ENCODE measurements at places on chromosomes 5 and 9.

- no peak for DNase-seq
These were observed 100.0 kb upstream of the IL6ST start for GRCh38 chr5:56094579-56095361.

DNA sequence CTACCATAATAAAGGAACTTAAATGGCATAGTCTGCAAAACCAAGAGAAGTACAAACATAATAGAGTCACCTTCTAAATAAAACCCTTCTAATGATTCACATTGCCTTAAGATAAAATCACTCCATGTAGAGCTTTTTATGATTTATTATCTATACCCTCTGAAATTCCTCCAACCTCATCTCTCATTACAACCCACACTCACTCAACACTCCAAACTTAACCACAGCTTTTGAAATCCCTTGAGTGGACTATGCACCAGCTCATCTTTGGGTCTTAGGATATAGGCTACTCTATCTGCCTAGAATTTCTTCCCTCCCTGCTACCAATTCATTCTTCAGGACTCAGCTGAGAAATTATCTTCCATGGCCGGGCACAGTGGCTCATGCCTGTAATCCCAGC, 122.5 kb downstream of the CETN3 start:
- no peak for DNase-seq

GRCh38 chr9:20462410-20462809, 159.9 kb downstream of the MLLT3 start:
- DNase-seq, result no peak

GRCh38 chr5:174301848-174302625, 256.5 kb downstream of the NSG2 start:
- no peak for DNase-seq

DNA sequence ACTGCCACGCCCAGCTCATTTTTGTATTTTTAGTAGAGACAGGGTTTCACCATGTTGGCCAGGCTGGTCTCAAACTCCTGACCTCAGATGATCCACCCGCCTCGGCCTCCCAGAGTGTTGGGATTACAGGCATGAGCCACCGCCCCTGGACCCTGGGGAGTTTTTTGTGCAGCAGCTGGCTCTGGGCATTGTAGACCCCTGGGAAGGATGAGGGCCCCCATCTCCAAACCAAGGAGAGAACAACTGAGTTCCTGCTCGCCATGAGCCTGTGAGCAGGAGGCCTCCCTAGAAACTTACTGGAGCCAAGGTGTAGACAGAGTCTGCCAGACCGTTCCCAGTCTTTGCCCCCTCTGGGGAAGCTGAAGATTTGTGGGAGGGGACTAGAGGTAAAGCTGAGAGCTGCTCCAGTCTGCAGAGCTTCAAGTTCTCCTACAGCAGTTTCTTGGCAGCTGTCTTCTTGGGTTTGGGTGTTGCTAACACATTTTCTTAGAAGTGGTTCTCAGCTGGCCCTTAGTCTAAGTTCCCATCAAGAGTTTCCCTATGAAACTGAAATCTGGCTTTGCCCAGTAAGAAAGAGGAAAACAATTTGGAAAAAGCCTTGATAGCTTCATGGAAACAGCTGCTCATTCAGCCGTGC, 12.4 kb downstream of the NUDT2 start:
- no peak for DNase-seq

Measured in activated CD4-positive, CD25-positive, alpha-beta regulatory T cell (primary cell).